ENCODE measurements at places on chromosomes 5 and 9. TPM values are rescaled to one million over a fixed set of nuclear protein-coding genes. Genes with fewer than 3 reads are reported as not detected.

DNA sequence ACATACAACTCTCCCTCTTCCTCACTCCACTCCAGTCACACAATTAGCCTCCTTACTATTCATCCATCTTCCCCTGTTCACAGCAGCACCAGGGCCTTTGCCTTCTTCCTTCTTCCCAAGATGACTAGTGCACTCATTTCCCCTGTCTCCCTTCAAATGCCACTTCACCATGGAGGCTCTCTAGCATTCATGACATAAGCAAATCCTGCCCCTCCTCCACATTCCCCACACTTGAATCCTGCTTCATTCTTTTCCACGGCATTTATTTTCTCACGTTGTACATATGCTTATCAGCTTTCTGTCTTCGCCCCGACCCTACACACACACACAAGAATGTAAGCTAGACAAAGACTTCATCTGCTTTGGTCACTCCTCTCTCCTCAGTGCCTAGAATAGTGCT is 133.3 kb downstream of the CDK5RAP2 start:
- no peak overlapping the region for H3K27ac ChIP-seq
- H3K36me3 ChIP-seq, result peaks cover 30% of the 10 kb centered on the region
- H3K4me3 ChIP-seq, result no peak overlapping the region

DNA sequence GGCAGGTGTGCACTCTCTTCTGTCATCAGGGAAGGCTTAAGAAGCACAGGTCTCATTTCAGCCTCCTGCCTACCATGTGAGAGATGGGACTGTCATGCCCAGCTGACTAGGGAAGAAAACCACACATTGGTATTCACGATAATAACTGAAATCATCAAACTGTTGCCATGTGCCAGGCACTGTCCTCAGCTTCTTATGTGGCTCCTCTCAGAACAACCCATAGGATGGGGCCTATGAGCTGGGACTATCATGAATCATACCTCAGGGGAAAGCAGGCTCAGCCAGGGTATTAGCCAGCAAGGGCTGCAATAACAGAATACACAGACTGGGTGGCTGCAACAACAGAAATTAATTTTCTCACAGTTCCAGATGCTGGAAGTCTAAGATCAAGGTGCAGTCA is 3.3 kb downstream of the AFAP1L1 start:
- H3K27me3 ChIP-seq, result no peaks in the 10 kb centered on the region
- H3K27ac ChIP-seq, result no peak overlapping the region
- H3K4me3 ChIP-seq, result no peak overlapping the region
- no peaks in the 10 kb centered on the region for H3K36me3 ChIP-seq
- H3K4me1 ChIP-seq, result peaks cover 12% of the 10 kb centered on the region

GRCh38 chr9:28051559-28052503 is 478.6 kb upstream of the C9orf72 start:
- no peaks in the 10 kb centered on the region for H3K4me1 ChIP-seq
- H3K36me3 ChIP-seq, result no peaks in the 10 kb centered on the region
- H3K27ac ChIP-seq, result no peak overlapping the region
- H3K27me3 ChIP-seq, result no peaks in the 10 kb centered on the region
- no peak for DNase-seq

DNA sequence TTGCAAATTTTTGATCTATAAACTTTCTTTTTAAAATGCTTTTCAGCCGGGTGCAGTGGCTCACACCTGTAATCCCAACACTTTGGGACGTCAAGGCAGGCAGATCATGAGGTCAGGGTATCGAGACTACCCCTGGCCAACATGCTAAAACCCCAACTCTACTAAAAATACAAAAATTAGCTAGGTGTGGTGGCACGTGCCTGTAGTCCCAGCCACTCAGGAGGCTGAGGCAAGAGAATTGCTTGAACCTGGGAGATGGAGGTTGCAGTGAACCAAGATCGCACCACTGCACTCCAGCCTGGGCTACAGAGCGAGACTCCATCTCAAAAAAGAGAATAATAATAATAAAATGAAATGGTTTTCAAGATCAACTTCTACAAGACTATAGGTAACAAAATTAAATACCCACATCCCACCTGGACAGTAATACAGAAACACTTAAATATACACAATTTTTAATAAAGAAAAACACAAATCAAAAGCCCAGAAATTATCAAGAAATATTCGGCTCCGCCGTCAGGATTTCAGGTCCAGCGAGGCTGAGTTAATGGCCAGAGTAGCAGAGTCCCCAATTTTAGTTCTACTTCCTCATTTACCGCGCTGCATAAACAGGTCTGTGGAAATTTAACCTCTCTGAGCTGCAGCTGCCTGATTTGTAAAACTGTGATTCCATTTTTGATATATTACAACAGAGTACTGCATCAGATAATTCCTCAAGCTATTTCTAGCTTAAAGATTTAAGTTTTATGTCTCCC is 4.0 kb downstream of the TUT7 start:
- peak overlapping the region; percentile 5 for H3K4me3 ChIP-seq
- no peaks in the 10 kb centered on the region for H3K27me3 ChIP-seq
- H3K27ac ChIP-seq, result no peak overlapping the region
- H3K36me3 ChIP-seq, result no peaks in the 10 kb centered on the region

The SAXO1 gene
- not detected for total RNA-seq
